Chondrocyte (in vitro differentiated cells): ENCODE measurements at places on chromosomes 12 and 14.
A peak's percentile ranks its signal among the peaks of the same experiment; 100 is the strongest.

DNA sequence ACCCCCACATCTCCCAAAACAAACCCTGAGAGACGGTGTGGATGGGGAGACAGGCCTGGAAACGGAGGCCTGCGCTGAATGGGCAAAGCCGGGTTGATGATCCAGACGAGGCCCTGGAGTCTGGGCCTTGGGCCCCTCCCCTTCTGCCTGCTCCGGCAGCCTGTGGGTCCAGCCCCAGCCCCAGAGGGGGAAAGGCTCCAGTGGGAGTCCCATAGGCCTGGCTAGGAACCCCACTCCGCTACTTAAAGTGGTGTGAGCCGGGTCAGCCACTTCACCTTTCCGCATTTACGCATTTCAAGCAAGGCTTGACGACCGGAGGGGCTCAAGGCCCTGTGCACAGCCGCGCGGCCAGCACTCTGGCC lies 695 bp upstream of the TNFAIP2 start:
- H3K27me3 ChIP-seq, result peaks cover 2% of the 10 kb centered on the region
- H3K4me1 ChIP-seq, result peaks cover 28% of the 10 kb centered on the region
- DNase-seq, result no peak
- H3K27ac ChIP-seq, result no peak overlapping the region
- no peaks in the 10 kb centered on the region for H3K36me3 ChIP-seq

DNA sequence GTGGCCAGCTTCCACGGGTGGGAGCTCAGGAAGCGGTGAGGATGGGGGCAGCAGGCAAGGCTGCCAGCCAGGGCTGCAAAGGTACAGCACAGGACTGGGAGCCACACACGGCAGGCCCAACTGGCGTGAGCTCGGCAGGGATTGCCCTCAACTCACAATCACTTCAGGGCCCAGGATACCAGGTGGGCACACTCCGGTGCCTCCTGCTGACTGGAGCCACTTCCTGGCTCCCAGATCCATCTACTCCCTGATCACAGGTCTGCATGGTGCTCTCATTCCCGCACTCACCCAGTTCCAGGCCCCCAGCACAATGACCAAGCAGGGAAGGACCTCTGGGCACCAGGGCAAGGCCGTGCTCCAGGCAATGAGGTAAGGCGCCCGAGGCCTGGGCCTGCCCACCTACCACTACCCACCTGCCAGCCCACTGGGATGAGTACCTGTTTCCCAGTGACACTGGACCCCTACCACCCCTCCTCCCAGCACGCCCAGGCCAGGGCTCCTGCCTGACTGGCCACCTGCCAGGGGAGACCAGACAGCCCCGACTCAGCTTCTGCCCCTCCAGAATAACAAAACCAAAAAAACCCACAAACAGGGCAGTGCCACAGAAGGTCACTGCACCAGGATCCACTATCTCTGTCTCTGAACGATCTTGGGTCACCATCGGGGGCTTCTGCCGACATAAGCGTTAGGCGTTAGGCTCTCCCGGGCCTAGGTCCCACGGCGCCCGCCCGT lies 1.8 kb downstream of the JAG2 start:
- H3K4me3 ChIP-seq, result peak overlapping the region; percentile 47
- H3K4me1 ChIP-seq, result peaks cover 24% of the 10 kb centered on the region
- no peak for DNase-seq

DNA sequence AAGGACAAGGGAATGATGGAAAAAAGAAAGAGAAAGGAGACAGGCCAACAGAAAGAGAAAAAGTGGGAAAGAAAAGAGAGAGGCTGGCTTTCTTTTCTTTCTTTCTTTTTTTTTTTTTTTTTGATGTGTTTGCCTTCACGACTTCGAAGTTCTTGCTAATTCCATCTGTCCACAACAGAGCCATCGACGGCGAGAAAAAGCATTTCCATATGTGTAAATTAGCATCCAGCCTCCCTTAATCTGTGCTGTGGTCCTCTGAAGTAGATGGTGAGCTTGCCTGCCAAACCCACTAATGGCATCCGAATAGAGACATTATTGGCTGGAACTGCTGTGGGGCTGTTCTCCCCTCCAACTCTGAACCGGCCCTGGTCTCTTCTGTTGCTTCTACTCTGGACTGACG lies 997.4 kb downstream of the BCL11B start:
- no peak overlapping the region for H3K27ac ChIP-seq
- no peak overlapping the region for H3K4me3 ChIP-seq
- no peaks in the 10 kb centered on the region for H3K4me1 ChIP-seq
- DNase-seq, result no peak
- no peaks in the 10 kb centered on the region for H3K36me3 ChIP-seq

GRCh38 chr12:15230137-15230536 lies 8.9 kb upstream of the RERG start:
- H3K27me3 ChIP-seq, result peaks cover 5% of the 10 kb centered on the region
- H3K4me3 ChIP-seq, result no peak overlapping the region
- peaks cover 22% of the 10 kb centered on the region for H3K4me1 ChIP-seq
- no peaks in the 10 kb centered on the region for H3K36me3 ChIP-seq
- no peak overlapping the region for H3K27ac ChIP-seq
- no peak for DNase-seq

- H3K27me3 ChIP-seq, result peaks cover 4% of the 10 kb centered on the region
- no peaks in the 10 kb centered on the region for H3K4me1 ChIP-seq
These were observed 83.3 kb downstream of the PLXNC1 start for GRCh38 chr12:94231709-94232108.

DNA sequence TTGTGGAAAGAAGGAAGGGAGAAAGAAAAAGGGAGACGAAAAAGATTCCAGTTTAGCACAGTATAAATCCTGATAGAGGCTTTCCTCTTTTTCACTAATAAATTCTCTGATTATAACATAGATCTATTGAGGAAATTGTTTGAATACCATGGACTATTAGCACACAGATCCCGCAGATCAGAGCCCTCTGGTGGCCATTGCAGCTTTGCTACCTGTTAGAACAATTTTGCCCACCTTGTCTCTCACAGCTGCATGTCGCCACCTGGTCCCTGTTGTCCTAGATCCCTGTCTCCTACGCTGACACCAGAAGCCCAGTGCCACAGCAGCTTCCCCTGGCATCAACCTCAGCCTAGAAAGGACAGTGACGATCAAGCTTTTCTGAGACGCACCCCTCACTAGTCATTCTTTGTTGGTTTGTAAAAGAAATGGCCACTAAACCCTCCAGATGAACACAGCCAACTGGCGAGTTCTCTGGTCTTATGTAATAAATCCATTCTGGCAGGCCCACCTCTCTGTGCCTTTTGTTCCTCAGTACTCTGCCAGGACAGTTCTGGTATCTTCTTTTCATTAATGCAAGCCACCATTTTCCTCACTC lies 9.9 kb downstream of the GPHB5 start:
- no peak for DNase-seq
- H3K4me1 ChIP-seq, result peaks cover 7% of the 10 kb centered on the region
- no peak overlapping the region for H3K4me3 ChIP-seq
- H3K27ac ChIP-seq, result no peak overlapping the region
- no peaks in the 10 kb centered on the region for H3K36me3 ChIP-seq

- H3K36me3 ChIP-seq, result no peaks in the 10 kb centered on the region
- H3K4me1 ChIP-seq, result peaks cover 21% of the 10 kb centered on the region
- H3K27me3 ChIP-seq, result no peaks in the 10 kb centered on the region
- no peak overlapping the region for H3K27ac ChIP-seq
These were observed 59.9 kb downstream of the DUSP16 start for GRCh38 chr12:12502815-12503151.

- H3K27ac ChIP-seq, result peak overlapping the region; percentile 98
- peaks cover 71% of the 10 kb centered on the region for H3K4me1 ChIP-seq
- H3K36me3 ChIP-seq, result peaks cover 7% of the 10 kb centered on the region
- no peaks in the 10 kb centered on the region for H3K27me3 ChIP-seq
These were observed 93.3 kb downstream of the RFLNA start for GRCh38 chr12:124388038-124388671.

- H3K4me3 ChIP-seq, result peak overlapping the region; percentile 85
- H3K4me1 ChIP-seq, result peaks cover 36% of the 10 kb centered on the region
- peak overlapping the region; percentile 88 for H3K27ac ChIP-seq
These were observed 1.1 kb upstream of the GMFB start for GRCh38 chr14:54489731-54490444.

- DNase-seq, result no peak
- H3K27me3 ChIP-seq, result peaks cover 55% of the 10 kb centered on the region
- H3K4me3 ChIP-seq, result peak overlapping the region; percentile 64
- no peak overlapping the region for H3K27ac ChIP-seq
- no peaks in the 10 kb centered on the region for H3K36me3 ChIP-seq
- H3K4me1 ChIP-seq, result peaks cover 38% of the 10 kb centered on the region
These were observed 837 bp downstream of the COL2A1 start for GRCh38 chr12:48003226-48004052.

DNA sequence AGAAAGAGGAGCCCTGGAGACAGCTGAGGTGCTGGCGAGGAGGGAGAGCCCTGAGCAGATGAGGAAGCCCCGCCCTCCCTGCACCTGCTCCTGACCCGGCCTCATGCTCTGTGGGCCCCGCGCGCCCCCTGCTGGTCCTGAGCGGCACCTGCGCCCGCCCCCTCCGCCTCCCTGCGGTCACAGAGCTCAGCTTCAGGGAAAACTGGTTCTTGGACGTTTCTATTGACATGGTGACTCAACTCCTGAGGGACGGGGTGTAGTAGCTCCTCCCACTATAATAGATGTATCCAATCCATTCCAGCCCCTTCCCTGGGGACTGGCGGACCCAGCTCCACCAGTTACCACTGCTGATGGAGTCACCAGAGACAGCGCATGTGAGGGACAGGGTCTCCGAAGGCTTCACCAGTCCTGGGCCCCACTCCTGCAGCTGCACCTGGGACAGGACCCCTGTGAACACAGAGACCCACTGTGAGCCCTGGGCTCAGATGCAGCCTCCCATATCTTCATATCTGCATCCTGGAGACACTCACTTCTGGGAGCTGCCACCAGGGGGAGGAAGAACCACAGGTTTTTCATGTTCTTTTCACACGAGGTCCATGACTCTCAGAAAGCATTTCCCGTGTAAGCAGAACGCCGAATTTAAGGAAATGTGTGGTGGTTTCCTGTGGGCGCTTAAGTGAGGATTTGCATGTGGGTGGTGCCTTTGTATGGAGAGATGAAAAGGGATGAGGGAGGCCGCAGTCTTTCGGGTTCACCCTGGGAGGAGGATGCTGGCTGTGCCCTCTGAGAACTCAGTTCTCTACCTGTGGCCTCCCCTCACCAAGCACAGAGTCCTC lies 1346.4 kb downstream of the TMEM121 start:
- H3K36me3 ChIP-seq, result no peaks in the 10 kb centered on the region
- no peaks in the 10 kb centered on the region for H3K4me1 ChIP-seq
- H3K27me3 ChIP-seq, result no peaks in the 10 kb centered on the region
- no peak overlapping the region for H3K4me3 ChIP-seq
- DNase-seq, result no peak
- H3K27ac ChIP-seq, result no peak overlapping the region

DNA sequence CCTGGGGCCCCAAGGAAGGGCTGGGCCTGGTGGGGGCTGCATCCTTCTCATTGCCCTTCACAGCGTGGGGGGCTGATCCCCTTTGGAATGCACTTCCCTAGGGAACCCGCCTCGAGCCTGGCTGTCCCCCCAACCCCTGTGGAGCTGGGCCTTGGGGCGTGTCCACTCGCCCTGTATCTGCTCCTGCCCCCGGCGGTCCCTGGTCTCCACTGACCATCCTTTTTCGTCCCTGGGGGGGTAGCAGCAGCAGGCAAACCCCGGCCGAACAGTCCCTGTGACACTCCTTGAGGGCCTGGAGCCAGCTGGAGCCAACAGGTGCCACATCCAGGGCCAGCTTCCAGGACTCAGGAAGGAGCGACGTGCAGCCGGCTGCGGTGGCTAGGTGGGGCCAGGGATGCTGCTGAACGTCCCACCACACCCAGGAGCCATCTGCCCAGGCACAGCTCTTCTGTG lies 9.4 kb upstream of the GPR132 start:
- H3K27ac ChIP-seq, result no peak overlapping the region
- H3K27me3 ChIP-seq, result peaks cover 9% of the 10 kb centered on the region
- H3K36me3 ChIP-seq, result no peaks in the 10 kb centered on the region
- no peak for DNase-seq
- peaks cover 3% of the 10 kb centered on the region for H3K4me1 ChIP-seq

- H3K36me3 ChIP-seq, result no peaks in the 10 kb centered on the region
- H3K4me1 ChIP-seq, result peaks cover 18% of the 10 kb centered on the region
- no peak for DNase-seq
- peak overlapping the region; percentile 23 for H3K27ac ChIP-seq
- H3K27me3 ChIP-seq, result peaks cover 12% of the 10 kb centered on the region
These were observed 17.6 kb downstream of the CCDC88C start for GRCh38 chr14:91399868-91400640.

- H3K27me3 ChIP-seq, result no peaks in the 10 kb centered on the region
- no peak overlapping the region for H3K4me3 ChIP-seq
- H3K4me1 ChIP-seq, result peaks cover 84% of the 10 kb centered on the region
- no peak for DNase-seq
These were observed 281.5 kb downstream of the CACNA1C start for GRCh38 chr12:2334271-2334670.

GRCh38 chr12:79023784-79024183 lies 159.2 kb downstream of the SYT1 start:
- no peak overlapping the region for H3K27ac ChIP-seq
- no peaks in the 10 kb centered on the region for H3K4me1 ChIP-seq
- H3K36me3 ChIP-seq, result no peaks in the 10 kb centered on the region
- no peak for DNase-seq
